ENCODE measurements at places on chromosomes 1 and 21. TPM values are rescaled to one million over a fixed set of nuclear protein-coding genes. Genes with fewer than 3 reads are reported as not detected.

Gene PLXNA2
- total RNA-seq = 0.72 TPM

DNA sequence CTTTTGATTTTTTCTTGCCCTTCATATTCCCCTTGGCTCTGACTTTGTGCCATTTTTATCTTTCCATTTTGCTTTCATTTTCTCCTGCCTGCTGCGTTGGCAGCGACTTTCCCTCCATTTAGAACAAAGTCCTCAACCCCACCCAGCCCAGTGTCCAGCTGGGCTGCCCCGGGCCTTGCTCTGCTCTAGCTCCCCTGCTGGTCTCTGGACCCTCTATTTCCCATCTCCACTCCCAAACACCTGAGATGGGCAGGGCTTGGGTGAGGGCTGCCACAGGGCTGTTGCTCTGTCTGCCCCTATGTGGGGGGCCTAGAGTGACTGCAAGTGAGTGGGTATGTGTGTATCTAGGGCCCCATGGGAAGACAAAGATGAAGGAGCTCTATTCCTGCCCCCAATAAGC, 7.3 kb upstream of the ADAM15 start:
- no peak overlapping the region for H3K4me3 ChIP-seq
- peaks cover 5% of the 10 kb centered on the region for H3K4me1 ChIP-seq
- DNase-seq = no peak
- no peak overlapping the region for H3K27ac ChIP-seq
- H3K36me3 ChIP-seq = no peaks in the 10 kb centered on the region
- H3K27me3 ChIP-seq = peaks cover 19% of the 10 kb centered on the region

- peaks cover 9% of the 10 kb centered on the region for H3K4me1 ChIP-seq
- H3K4me3 ChIP-seq = no peak overlapping the region
- H3K27me3 ChIP-seq = no peaks in the 10 kb centered on the region
- DNase-seq = no peak
- H3K27ac ChIP-seq = no peak overlapping the region
- H3K36me3 ChIP-seq = no peaks in the 10 kb centered on the region
These were observed 63.8 kb upstream of the ARHGAP29 start for GRCh38 chr1:94301186-94301585.

Gene NDC1
- total RNA-seq = 33.9 TPM

DNA sequence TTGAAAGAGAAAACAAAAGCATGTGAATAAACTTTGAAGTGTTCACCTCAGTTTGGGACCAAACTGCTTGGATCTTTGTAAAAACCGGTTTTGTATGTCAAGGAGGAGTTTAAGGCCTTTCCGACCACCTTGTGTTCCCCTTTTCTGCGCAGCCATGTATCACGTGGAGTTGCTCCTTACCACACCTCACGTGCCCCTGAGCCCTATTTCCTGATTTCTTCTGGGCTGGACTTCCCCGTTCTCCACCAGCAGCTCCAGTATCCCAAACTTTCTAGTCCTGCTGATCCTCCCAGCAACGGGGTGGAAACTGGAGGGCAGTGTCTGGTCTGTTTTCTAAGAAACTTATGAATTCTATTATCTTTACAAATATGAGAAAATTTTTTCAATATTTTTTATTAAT, 1.6 kb upstream of the SH3D21 start:
- H3K27me3 ChIP-seq = no peaks in the 10 kb centered on the region
- DNase-seq = no peak
- H3K4me1 ChIP-seq = peaks cover 8% of the 10 kb centered on the region
- H3K27ac ChIP-seq = no peak overlapping the region

- H3K36me3 ChIP-seq = no peaks in the 10 kb centered on the region
- H3K27me3 ChIP-seq = no peaks in the 10 kb centered on the region
- peak overlapping the region; percentile 88 for H3K27ac ChIP-seq
- H3K4me1 ChIP-seq = peaks cover 2% of the 10 kb centered on the region
- peak overlapping the region; percentile 75 for H3K4me3 ChIP-seq
These were observed 690 bp downstream of the B3GALNT2 start for GRCh38 chr1:235503403-235504121.

GRCh38 chr1:185674201-185674600, 60.0 kb upstream of the HMCN1 start:
- H3K27ac ChIP-seq = no peak overlapping the region
- H3K36me3 ChIP-seq = no peaks in the 10 kb centered on the region
- no peak overlapping the region for H3K4me3 ChIP-seq

- no peak overlapping the region for H3K4me3 ChIP-seq
- DNase-seq = peak; percentile 33
- no peaks in the 10 kb centered on the region for H3K27me3 ChIP-seq
- no peaks in the 10 kb centered on the region for H3K36me3 ChIP-seq
These were observed 70.3 kb upstream of the KCNK1 start for GRCh38 chr1:233543338-233544255.

- no peak overlapping the region for H3K4me3 ChIP-seq
- no peaks in the 10 kb centered on the region for H3K27me3 ChIP-seq
- H3K27ac ChIP-seq = no peak overlapping the region
- peaks cover 3% of the 10 kb centered on the region for H3K4me1 ChIP-seq
- peak; percentile 56 for DNase-seq
These were observed 38.0 kb upstream of the KCTD3 start for GRCh38 chr1:215529111-215529510.

DNA sequence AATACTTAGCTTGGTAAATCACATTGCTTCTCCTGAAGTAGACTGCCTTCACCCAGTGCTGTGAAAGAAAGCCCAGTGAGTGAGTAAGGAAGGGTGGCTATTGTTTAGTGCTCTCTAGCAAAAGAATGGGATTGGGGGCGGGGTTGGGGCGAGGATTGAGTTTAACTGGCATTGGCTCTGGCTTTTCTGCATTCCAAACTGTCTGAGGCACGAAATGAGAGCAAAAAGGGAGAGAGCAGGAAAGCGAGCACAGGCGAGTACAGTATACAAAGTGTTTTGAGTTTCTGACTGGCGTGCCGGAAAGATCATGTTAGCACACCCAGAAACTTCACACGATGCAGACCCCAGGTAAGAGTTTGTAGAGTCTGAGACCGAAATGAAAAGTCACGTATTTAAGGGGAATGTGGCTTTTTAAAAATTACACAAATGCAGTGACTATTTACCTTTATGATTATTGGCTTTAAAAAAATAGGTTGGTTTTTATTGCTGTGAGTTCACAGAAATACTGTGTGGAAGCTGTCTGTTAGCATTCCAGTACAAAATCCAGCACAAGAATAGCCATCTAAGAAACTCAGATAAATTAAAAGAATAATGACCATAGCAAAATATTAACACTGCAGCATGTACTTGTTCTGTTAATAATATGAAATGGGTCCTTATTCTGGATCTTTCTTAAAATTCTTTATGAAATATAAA, 155.4 kb downstream of the CLEC20A start:
- DNase-seq = peak; percentile 80
- peak overlapping the region; percentile 45 for H3K4me3 ChIP-seq
- H3K36me3 ChIP-seq = no peaks in the 10 kb centered on the region
- peaks cover 13% of the 10 kb centered on the region for H3K4me1 ChIP-seq
- peak overlapping the region; percentile 82 for H3K27ac ChIP-seq
- no peaks in the 10 kb centered on the region for H3K27me3 ChIP-seq

DNA sequence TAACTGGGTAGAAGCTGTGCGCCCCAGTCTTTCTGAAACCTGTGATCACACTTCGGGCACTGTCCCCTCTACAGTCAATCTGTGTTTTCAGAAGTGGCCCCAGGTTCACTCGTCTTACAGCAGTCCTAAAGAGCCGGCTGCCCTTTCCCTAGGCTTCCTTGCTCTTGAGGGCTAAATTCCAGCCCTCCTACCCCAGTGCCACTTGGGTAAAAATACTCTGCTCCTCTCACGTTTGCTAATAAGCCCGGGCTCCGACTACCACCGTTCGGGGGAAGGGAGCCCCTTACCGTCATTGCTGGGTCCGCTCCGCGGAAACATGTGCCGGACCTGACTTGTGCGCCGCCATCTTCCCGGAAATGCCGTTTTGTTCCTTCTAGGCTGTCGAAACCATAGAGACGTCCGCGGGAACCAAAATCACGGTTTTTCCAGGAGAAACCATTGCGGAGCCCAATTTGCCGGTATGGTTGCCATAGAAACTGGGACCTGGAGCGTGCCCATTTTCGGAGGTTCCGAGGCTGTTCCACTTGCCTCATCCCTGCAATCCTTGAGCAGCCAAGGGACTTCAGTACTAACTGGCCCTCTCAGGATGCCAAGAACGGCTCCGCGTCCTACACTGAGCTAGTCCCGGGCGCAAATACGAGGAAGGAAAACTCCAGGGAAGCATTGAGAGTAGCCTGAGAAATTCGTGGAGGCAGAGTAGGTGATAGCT, at the start of gene GPATCH4:
TSS of gene GPATCH4 (minus strand) at position 358 of the 709 bp plus-strand sequence.
- H3K36me3 ChIP-seq = peaks cover 16% of the 10 kb centered on the region
- peak within 1 kb of the TSS; percentile 78 for H3K4me3 ChIP-seq
- H3K27ac ChIP-seq = peak within 1 kb of the TSS; percentile 54

Measured in IMR-90 (cell line).